ENCODE measurements at places on chromosomes 11 and 22.

DNA sequence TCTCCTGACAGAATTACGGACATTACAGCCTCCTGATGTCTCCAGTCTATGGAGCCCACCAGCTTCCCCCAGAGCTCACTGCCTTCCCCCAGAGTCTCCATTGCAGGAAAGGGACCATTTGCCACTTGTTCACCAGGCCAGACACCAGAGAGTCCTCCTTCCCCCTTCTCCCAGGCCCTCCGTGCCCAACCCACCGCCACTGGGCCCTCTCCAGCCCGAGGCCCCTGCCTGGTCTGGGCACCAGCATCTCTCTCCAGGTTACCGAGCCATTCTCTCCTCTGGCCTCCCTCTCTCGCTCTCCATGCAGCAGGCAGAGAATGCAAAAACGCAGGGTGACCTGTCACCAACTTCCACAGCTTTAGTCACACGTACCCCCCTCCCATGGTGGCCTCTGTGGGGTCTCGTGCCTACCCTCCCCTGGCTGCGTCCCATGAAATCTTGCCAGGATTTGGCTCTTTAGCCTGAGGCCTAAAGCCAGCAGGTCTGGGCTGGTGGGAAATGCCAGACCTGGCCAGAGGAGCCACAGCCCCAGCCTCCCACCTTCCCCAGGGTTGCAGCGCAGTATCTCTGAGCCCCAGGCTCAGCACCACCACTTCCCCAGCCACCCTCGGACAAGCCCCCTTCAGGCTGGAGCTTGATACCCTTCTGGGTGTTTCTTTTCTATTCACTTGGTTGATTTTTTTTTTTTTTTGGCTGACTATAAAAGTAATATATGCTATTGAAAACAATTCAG, 6.8 kb upstream of the SERPINH1 start:
- no peak for DNase-seq

DNA sequence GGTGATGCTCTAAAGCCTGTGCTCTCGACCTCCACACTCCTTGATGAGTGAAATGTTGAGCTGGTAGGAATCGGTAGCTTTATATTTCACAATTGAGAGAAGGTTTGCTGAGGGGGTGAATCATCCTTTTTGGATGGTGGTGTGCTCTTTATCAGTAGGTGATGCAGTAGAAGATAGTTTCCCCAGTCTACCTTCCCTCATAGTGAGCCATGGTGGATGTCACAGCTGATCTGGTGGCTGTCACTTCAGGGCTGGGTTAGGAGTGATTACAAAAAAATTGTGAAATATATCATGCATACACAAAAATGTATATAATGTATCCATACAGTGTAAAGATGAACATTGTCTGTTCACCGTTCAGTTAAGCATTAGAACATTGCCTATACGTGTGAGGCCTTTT, 105.3 kb downstream of the GRAMD1B start:
- no peak for DNase-seq

DNA sequence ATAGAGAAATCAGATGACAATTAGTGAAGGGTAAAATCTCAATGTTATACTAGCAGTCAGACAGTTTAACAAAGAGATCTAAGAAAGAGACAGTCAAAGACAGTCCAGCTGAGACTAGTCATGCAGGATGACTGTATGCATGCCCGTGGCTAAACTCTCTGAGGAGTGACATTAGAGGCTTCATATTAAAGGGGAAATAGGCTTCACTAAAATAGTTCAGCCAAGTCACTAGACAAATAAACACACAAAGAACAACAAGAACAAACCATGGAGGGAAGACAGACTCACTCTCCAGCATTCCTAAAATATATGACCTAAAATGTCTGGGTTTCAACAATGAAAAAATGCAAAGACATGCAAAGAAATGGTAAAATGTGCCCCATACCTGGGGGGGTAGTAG, 18.6 kb upstream of the APLNR start:
- no peak for DNase-seq

GRCh38 chr11:113249786-113250185, 64.6 kb upstream of the TTC12 start:
- no peak for DNase-seq

DNA sequence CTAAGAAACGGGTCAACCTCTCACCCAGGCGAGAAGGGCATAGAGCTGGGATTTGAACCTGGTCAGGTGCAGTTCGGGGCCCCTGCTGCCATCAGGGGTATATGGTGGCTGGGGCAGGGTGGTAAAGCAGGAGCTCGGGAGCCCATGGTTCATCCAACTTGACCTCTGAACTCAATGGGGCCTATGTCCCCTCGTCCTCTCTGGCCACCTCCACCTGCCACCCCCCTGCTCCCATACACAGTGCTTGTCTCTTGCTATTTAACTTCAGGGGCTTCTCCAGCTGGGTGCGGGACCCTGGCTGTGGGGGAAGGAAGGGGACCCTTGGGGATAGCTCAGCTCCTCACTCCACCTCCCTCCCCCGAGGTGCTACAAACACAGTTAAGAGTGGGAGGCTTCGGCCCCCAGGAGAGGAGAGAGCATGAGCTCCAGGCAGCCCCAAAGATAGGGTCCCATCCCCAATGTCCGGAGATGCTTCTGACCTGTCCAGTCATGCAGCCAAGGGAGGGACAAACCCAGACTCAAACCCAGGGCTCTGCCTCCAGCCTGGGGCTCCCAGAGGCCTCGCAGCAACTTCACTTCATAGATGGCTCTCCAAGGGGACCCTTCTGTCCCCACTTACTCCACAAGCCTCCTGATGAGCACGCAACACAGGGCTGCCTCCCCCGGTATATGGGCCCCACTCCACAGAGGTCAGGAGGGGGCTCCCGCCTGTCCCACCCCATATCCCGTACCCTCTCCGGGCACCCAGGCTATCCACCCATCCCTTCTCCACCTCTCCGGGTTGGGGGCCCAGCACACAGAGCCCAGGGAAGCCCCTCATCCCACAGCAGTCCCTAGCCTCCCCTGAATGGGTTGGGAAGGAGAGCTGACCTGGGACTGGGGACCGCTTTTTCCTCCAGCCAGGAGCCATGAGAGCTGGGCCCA, 712 bp downstream of the IL2RB start:
- no peak for DNase-seq

GRCh38 chr11:109783014-109783413, 310.2 kb upstream of the ZC3H12C start:
- no peak for DNase-seq

DNA sequence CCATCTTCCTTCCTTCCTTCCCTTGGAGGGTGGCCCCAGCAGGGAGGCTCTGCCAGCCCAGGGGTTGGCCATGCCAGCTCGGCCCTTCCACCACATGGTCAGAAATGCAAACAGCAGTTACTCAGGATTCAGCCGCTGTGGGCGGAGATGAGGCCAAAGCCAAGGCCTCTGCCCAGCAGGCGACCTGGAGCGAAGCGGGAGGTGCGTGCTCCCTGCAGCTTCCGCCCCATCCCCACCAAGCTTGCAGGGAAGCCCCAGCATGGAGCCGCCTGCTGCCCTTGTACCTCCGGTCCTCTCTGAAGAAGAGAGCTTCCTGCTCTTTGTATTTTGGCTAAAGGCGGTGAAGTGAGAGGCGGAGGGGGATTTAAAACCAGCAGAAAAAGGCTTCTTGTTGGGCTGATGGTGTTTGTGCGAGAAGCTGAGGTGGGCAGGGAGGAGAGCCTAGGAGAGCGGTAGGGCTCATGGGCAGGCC, 50.4 kb downstream of the ANO1 start:
- DNase-seq: no peak

DNA sequence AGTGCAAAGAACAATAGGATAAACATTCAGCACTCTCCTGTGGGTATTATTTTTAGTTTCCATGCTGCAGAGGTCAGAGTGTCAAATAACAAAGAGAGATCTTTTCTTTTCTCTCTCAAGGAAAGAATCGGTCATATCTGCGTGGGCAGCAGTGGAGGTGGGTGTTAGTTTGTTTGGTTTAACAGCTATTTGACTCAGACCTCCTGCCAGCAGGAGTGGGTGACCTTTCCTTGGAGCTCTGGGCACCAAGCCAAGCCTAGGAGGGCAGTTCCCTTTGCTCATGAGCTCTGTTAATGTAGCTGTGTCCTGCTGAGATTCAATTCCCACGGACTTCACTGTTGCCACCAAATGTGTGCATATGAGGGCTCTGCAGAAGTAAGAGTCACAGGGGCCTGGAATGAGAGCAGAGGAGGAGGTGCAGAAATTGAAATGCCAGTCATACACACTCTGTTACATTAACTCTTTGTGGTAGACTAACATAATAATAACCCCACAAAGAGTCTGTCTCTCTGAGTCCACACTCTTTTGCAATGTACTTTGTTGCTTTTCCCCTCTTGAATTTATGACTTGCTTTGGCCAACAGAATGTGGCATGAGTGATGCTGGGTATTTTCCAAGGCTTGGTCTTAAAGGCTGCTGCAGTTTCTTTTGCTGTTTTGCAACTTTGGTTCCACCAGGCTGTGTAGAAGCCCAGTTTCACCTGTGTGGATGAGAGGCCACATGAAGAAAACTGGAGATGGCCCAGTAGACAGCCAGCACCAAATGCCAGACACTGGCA, 76.0 kb upstream of the GRK3 start:
- DNase-seq: peak; percentile 43

GRCh38 chr11:110738641-110739040, 26.4 kb upstream of the ARHGAP20 start:
- no peak for DNase-seq

- no peak for DNase-seq
Observed at GRCh38 chr11:121105481-121106195, 4.6 kb downstream of the TECTA start.

GRCh38 chr22:43824724-43825420, 12.8 kb upstream of the EFCAB6 start:
- no peak for DNase-seq

GRCh38 chr11:72773291-72773690, 20.6 kb downstream of the STARD10 start:
- no peak for DNase-seq

DNA sequence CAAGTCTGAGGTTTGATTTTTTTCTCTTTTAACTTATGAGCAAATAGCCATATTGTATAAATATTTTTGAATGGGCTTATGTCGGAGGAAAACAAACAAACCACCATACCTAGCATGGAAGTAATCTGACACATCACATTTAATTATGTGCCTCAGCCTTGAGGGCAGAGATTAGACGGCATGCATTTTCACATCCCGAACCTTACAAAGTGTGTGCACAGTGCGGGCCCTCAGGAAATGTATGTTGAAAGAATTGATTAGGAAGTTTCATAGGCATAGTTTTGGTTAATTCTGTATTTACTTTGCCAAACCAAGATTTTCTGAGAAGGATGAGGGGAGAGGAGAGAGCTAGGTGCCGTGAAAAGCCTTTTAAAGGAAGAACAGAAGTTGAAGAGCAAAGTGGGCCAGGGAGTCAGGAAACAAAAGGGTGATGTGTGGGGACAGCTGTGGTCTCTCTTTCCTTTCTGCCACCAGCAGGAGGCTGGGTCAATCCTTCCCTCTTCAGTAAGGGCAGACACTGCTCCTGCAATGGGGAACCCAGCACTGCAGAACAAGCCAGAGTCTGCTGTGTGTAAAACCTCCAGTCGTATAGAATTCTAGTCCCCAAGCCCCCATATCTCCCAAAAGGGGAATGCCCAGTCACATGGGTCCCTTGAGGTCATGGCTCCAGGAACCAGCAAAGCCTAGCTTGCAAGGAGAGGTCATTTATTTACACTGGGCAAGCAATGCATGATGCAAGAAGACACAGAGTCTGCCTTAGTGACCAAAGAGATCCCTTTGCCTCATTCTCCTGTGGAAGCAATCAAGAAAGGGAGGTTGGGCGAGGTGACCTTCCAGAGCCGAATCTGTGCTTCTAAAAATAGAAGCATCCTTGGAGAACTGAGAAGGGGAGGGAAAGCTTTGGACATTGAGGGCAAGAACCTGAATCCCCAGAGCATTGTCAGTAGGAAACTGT, 71.1 kb upstream of the OLFML1 start:
- no peak for DNase-seq

DNA sequence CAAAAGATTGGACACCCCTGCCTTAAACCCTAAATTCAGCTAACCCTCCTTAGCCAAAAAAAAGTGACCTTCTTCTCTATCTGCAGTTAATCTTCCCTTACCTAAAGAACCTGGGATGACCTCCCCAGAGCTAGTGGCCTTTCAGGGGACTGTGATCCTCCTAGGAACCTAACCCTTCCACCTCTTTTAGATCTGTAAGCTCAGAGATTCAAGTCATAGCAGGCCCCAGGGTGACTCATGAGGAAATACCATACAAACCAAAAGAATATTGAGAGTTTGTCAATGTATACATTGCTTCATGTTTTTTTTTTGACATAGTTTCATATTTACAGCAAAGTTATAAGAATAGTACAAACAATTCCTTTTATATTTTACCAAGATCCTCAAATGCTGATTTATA, 38.3 kb upstream of the CXCR5 start:
- DNase-seq: no peak

DNA sequence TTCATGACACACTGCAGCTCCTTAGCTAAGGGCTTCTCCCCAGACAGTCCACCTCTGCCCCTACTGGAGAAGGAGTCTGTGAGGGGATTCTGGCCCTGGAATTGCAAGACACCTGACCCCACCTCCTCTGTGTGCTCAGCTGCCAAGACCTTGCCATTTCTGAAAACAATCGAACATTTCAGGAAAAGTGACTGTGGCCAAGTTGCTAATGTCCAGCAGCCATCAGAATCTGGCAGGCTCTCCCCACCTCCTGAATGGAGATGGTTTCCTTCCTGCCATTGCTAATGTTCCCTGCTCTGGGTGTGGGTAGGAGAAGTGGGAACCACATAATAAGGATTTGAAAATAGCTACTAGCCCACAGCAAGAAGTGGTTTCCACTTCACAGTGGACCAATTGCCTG, 127.2 kb upstream of the ALX4 start:
- no peak for DNase-seq

- DNase-seq: no peak
Observed at GRCh38 chr11:128928400-128928799, 14.3 kb downstream of the TP53AIP1 start.

GRCh38 chr22:27641049-27641795, 160.3 kb downstream of the MN1 start:
- no peak for DNase-seq

DNA sequence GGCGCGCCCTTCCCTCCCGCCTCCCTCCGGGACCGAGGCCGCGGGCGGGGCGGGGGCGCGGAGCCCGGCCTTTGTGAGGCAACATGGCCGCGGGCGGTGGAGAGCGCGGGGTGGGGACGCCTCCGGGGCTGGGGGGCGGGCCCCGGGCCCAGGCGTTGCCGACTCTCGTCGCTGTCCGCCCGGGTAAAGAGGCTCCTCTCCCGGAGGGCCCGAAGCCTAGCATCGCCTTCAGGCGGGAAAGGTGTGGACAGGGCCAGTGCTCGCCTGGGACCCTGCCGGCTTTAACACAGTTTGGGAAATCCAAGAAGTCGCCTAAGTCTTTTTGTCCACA, 369 bp downstream of the DGCR8 start:
- DNase-seq: peak; percentile 76

GRCh38 chr22:26740253-26740652, 82.9 kb downstream of the MIAT start:
- DNase-seq: no peak

DNA sequence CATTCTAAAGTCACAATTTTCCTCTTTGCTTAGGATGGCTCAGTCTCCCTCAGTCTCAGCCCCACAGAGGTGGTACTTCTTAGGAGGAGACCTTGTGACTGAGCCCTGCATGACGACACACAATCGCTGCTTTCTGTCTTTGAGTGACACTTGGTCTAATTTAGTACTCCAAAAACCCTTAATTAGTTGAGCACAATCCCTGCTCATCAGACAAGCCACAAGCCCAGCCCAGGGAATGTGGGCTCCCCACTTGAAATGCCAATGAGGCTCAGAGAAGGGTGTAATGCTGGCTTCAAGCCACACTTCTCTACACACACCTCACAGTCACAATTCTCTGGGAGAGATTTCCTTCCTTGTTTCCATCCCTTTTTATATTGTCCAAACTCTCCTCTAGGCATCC, 101.8 kb downstream of the FEZ1 start:
- DNase-seq: no peak

GRCh38 chr22:27573280-27574001, 228.1 kb downstream of the MN1 start:
- DNase-seq: no peak
